ENCODE measurements at places on chromosomes 11 and 22. TPM values are rescaled to one million over a fixed set of nuclear protein-coding genes. Genes with fewer than 3 reads are reported as not detected.
A peak's percentile ranks its signal among the peaks of the same experiment; 100 is the strongest.

DNA sequence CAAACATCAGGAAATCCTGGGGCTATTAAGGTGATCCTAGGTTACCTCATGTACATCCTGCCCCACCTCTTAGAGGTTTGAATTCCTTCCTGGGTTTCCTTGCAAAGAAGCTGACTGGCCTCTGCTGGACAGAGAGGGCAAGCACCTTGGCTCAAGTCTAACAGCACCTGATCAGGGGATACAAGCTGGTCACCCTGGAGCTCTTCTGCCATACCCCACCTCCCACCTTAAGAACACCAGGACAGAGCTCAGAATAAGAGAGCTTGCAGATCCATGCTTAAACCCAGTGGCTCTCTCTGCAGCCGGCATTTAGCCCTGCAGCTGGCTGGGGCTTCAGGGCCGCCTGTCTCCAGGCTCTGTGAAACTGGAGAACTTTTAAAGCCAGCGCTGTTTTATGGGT is 386.6 kb upstream of the NARS2 start:
- peak; percentile 82 for DNase-seq
- H3K27me3 ChIP-seq = no peaks in the 10 kb centered on the region
- H3K4me3 ChIP-seq = no peak overlapping the region
- H3K27ac ChIP-seq = no peak overlapping the region
- no peaks in the 10 kb centered on the region for H3K36me3 ChIP-seq

- no peaks in the 10 kb centered on the region for H3K36me3 ChIP-seq
- H3K4me1 ChIP-seq = no peaks in the 10 kb centered on the region
These were observed 25.1 kb upstream of the FXYD6 start for GRCh38 chr11:117901601-117902000.

DNA sequence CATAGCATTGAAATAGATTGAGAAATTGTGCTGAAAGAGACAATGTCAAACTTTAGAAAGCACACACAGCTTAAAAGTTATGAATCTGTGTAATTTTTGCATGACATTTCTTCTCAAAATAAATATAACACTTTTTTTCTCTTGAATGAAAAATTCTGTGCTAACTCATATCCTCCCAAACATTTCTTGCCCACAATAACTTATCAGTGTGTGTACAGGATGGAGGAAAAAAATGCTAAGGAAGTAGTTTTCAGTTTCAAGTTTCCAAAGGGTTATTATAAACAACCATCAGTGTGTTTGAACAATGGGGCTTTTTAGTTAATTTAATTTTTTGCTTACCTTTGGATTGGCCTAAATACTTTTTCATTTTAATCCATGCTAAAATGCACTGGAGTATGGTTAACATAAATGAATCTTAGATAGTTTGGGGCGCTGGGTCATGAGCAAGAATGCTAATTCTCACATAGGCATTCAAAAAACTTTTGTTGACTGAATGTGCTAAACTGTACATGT is 82.9 kb upstream of the ARHGAP20 start:
- DNase-seq = no peak
- H3K27ac ChIP-seq = no peak overlapping the region
- H3K36me3 ChIP-seq = no peaks in the 10 kb centered on the region
- no peak overlapping the region for H3K4me3 ChIP-seq
- H3K4me1 ChIP-seq = no peaks in the 10 kb centered on the region

- H3K27ac ChIP-seq = no peak overlapping the region
- H3K36me3 ChIP-seq = no peaks in the 10 kb centered on the region
- no peak overlapping the region for H3K4me3 ChIP-seq
- H3K27me3 ChIP-seq = peaks cover 39% of the 10 kb centered on the region
These were observed 7.7 kb downstream of the DRD2 start for GRCh38 chr11:113467545-113467944.

DNA sequence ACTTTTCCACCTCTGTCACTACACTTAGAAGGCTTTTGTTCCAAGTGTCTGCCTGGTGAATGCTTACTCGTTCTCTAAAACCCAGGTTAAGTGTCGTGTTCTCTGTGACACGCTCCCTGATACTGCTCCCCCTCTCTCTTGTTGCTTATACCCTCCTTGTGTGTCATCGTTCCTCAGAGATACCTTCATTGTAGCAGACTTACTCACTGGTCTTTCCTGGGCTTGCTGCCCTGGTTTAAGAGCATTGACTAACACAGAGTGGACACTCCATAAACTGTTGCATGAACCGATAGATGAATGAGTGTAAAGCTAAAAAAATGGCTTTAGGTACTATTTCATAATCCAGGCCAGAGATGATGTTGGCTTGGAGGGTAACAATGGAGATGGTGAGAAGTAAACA is 171.3 kb downstream of the GRIK4 start:
- no peaks in the 10 kb centered on the region for H3K36me3 ChIP-seq
- no peak overlapping the region for H3K4me3 ChIP-seq

- peaks cover 19% of the 10 kb centered on the region for H3K36me3 ChIP-seq
- H3K4me1 ChIP-seq = peaks cover 8% of the 10 kb centered on the region
- H3K27ac ChIP-seq = no peak overlapping the region
- no peak overlapping the region for H3K4me3 ChIP-seq
- no peak for DNase-seq
These were observed 65.2 kb upstream of the CRYBB3 start for GRCh38 chr22:25134451-25134850.

DNA sequence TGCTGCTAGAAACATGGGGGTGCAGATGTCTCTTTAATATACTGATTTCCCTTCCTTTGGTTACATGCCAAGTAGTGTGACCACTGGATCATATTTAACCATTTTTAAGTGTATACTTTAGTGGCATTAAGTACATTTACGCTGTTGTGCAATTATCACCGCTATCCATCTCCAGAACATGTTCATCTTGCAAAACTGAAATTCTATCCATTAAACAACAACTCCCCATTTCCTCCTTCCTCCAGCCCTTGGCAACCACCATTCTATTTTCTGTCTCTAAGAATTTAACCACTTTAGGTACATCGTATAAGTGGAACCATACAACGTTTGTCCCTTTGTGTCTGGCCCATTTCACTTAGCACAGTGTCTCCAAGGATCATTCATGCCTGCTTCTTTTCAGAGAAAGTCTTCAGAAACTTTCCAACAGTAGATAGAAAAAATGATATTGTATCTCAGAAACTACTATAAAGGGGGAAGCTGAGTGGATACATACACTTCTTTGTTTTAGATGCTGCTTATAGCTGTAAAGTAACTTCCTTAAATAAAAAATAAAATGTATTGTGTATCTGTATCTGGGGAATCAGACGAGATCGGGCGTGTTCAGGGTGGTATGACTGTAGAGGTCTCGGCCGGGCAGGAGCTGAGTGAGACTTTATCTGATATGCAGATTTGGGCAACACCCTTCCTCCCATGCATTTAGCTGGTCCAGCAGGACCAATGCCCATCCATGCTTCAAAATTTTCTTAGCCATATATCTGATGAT is 44.6 kb upstream of the ZBED5 start:
- no peaks in the 10 kb centered on the region for H3K36me3 ChIP-seq
- DNase-seq = no peak
- no peak overlapping the region for H3K4me3 ChIP-seq
- H3K27me3 ChIP-seq = no peaks in the 10 kb centered on the region
- H3K4me1 ChIP-seq = no peaks in the 10 kb centered on the region

- no peak overlapping the region for H3K4me3 ChIP-seq
- peaks cover 23% of the 10 kb centered on the region for H3K4me1 ChIP-seq
- H3K27me3 ChIP-seq = peaks cover 84% of the 10 kb centered on the region
- H3K27ac ChIP-seq = no peak overlapping the region
These were observed 32.9 kb upstream of the FLI1 start for GRCh38 chr11:128660947-128661346.

- H3K36me3 ChIP-seq = peaks cover 19% of the 10 kb centered on the region
- H3K27ac ChIP-seq = no peak overlapping the region
- no peaks in the 10 kb centered on the region for H3K27me3 ChIP-seq
- peak; percentile 43 for DNase-seq
These were observed 42.7 kb upstream of the MN1 start for GRCh38 chr22:27844256-27844655.

Gene VPREB1
- total RNA-seq = not detected

Gene MOV10L1
- 0.31 TPM for total RNA-seq
